Dorsolateral prefrontal cortex (tissue), 122 donors: ENCODE measurements at places on chromosomes 16 and 17.

- no peak for DNase-seq
Measured at GRCh38 chr17:65914784-65915342, 277.1 kb downstream of the CEP112 start.

DNA sequence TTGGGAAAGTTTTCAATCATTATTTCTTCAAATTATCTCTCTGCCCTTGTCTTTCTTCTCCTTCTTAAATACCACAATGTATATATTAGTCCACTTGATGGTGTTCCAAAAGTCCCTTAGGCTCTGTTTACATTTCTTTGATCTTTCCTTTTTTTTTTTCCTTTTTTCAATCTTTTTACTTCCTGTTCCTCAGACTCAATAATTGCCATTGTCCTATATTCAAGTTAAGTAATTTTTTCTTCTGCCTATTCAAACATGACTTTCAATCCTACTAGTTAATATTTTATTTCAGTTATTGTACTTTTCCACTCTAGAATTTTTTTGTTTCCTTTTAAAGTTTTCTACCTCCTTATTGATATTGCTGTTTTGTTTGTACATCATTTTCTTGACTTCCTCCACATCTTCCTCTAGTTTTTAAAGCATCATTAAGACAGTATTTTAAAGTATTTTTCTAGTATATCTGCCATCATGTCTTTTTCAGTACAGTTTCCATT lies 15.8 kb upstream of the UQCRC2 start:
- no peak for DNase-seq

DNA sequence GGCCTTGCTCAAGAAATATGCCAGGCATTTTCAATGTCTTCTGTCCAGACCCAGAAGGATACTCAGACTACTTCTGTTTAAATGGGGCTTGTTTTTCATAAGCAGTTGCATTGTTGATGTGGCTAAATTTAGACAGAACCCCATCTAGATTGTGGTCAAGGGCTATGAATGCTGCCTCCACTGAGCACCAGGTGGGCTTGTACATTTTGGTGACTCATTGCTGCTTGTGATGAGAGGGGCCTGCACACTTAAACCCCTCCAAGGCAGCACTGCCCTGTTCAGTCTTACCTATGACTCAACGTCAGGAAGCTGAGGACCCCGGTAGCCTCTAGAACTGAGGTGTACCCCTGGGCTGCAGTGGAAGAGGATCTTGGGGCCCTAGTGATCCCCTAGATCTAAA lies 144.0 kb downstream of the PRKCA start:
- DNase-seq, result no peak

DNA sequence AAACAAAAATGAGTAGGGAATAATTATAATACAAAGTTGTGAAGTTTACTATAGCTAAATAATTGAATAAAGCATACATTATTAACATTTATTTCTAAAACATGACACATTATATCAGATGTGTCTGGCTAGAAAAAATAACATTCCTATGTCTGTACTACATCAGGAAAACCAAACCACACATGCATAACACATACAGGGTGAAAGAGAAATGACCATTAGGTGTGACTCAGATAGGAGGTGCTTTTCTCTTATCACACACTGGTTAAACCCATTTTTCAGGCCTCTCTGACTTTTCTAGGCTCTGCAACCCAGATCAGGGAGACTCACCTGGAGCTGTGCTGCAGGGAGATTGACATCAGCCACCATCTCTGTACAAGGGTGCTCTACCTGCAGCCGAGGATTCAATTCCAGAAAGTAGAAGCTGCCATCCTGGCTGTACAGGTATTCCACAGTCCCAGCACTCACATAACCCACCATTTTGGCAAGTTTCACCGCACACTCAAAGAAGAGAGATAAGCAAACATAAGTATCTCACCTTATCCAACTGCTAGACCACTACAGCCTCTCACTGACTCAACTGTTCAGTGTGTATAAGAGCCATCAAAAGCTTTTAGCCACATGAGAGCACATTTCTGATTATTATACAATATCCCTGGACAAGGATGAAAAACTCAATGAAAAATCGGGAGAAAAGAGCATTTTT lies 116.6 kb upstream of the C17orf78 start:
- no peak for DNase-seq

DNA sequence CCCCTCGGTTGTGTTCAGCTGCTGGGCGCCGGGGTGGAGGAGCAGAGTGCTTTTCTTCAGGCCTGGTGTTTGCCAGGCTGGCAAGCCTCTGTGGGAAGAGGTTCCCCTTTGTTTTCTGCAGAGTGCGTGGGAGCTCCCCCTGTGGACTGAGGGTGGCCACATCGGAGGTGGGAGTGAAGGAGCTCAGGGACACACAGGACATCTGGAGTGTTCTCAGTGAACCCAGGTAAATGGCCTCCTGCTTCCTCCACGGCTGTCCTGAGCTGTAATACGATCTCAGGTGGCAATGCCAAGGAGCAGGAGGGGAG lies 39.2 kb upstream of the IRF8 start:
- DNase-seq, result no peak

DNA sequence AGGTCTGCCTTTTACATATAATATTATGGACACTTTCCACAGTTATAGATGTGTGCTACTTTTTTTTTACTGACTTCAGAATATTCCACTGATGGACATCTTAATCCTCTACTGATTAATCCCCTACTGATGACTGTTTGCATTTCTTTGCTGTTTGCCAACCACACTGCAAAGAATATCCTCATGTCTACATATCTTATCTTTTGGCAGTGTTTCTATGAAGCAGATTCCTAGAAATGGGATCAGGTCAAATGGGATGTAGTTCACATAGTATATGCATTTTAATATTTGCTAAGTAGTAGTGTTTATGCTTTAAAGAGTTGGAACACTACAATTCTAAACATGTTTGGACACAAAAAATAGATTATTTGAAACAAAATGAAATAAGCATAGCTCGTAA lies 3.2 kb downstream of the CCL3 start:
- DNase-seq, result no peak
